NCI-H526 (cell line): ENCODE measurements at places on chromosomes 16 and 17.
A peak's percentile ranks its signal among the peaks of the same experiment; 100 is the strongest.

DNA sequence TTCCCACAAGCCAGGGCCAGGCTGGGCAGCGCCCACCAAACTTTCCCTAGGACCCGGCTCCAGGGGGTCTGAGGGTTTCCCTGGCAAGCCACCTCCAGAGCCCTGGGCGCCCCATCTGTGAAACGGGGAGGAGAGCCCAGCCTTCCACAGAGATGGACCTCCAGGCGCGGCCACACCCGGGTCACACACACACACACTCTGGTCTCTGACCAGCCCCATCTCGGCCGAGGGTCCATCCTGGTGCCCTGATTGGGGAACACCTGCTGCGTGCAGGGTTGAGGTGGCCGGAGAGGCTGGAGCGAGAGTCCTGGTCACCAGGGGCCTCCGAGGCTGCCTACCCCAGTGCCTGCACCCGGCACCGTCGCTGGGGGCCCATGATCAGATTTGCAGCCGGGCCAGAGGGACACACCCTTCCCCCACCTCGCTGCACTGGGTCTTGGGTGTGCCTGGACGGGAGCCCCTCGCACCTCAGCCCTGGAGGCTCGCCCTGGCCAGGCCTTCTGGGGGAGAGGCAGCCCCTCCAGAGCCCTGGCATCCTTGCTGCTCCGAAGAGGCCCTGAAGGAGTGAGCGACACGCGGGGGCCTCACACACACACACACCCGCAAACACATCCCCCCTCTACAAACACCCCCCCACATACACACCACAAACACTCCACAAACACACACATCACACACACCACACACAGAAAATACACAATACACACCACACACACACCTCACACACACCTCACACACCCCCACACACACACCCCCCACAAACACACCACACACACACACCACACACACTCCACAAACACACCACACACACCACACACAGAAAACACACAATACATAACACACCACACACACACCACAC, 29.7 kb downstream of the SLC25A10 start:
- DNase-seq: no peak

- no peak for DNase-seq
Measured at GRCh38 chr16:11783319-11784037, 13.6 kb downstream of the ZC3H7A start.

DNA sequence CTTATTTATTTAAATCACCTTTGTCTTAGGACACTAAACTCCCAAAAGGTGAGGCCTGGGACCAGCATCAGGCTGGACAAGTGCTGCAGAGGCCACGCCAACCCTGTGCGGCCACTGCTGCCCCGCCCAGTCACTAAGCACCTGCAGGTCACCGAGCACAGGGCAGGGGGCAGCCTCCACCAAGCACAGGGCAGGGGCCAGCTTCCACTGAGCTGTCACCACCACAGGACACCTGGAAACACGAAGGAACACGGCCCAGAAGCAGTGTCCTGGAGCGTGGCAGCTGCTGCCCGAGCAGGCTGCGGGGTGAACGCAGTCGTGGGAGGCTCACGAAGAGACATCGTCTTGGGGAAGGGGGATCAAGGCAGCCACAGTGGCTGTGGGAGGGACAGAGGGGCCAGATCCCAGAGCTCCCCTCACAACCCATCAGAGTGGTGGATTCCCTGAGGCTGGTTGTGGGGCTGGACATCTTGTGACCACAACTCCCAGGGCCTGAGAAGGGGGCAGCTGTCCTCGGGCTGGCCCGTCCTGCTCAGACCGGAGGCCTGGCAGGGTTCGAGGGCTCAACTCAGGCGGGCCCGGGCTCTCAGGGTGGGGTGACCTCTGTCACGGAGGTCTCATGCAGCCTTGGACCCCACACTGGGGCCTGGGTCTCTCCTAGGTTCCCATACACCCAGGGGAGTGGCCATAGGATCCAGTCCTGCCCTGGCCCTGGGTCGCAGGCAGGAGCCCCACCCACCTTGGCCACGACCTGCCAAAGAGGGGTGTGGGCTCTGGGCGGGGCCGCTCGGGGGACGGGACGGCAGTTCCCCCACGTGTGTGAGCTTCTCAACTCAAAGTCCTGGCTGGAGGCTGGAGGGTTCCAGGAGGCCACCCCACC, 18.7 kb downstream of the RAB40B start:
- DNase-seq: no peak

GRCh38 chr17:63966646-63967264, 6.0 kb downstream of the SCN4A start:
- DNase-seq: no peak

DNA sequence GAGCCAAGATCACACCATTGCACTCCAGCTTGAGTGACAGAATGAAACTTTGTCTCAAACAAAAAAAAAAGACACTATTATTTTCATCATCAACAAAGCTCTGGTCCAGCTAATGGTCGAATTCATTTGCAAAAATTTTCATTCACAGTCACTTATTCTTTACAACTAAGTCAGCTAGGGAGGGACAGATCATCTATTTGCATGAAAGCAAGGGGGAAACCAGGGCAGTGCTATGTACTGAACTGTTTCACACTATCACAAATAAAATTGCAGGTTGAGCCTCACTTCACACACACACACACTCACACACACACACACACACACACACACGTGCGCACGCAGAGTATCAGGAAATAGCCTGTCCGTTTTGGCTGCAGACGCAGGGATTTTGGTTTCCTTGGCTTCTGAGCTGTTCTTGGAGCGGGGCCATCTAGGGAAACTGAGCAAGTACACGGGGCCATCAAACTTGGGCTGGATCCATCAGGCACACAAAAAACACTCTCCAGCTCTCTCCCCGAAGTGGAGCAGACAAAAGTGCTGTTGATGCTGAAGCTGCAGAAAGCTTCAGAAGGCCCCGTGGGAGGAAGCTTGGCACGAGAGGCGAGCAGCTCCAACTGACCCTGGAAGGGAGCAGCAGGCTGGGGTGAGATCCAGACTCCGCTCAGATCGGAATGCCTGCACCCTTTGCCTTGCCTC, 44.3 kb upstream of the HELZ start:
- no peak for DNase-seq

DNA sequence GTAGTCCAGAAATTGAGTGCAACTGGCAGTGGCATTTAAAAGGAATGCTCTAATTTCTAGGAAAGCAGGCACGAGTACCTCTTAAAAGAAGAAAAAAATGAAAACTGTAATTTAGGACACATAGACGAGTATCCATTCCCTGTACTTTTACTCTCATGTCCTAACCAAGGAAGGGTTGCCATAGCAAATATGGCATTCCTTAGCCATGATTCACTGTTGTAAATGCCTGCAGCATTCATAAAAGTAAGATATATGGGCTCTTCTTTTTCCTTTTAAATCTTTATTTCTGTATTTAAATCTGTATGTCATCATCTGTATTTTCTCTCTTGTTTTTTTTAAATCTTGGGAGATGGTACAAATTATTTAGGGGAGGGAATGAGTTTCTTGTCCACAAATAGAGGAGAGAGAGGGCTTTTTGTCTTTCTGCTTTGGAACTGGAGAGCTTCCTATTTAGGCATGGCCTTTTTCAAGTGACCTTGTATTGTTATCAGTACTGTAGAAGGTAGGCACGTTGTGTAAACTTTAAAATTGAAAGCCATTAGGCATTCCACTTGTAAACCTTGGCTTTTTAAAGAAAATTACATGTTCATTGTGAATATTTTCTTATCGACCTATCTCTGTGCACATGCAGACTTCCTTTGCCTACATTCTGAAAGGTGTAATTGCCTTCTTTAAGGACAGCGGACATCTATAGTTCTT, 50.0 kb downstream of the TENT4B start:
- DNase-seq: no peak

GRCh38 chr16:65120461-65120830, 1.4 kb downstream of the CDH11 start:
- no peak for DNase-seq

DNA sequence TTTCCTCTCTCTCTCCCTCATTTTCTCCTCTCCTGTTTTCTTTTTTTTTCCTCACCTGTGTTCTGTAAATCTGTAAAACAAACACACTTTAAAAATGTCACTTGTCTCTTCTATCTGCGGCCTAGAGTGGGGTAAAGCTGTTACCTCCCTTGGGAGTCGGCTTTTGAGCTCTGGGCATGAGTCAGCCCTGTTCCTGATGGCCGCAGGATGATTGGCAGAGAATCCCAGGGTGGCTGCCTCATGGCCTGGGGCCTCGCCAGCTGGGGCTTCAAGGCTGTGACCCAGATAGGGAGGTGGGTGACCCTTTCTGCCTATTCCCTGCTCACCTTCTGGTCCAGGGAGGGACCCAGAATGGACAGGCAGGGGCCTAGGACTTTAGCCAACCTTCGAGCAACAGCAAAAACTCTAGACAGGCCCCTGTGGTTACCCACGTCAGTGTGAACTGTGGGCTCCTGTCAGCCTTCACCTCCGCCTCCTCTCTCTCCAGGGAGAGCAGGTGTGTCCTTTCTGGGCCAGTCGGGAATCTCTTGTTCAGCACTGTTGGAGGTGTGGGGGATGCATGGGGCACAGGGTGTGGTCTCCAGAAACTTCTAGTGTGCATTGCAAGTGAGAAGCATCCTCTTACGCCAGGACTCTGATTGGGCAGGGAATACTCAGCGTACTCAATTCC, 87.4 kb downstream of the RAP1GAP2 start:
- peak; percentile 41 for DNase-seq

DNA sequence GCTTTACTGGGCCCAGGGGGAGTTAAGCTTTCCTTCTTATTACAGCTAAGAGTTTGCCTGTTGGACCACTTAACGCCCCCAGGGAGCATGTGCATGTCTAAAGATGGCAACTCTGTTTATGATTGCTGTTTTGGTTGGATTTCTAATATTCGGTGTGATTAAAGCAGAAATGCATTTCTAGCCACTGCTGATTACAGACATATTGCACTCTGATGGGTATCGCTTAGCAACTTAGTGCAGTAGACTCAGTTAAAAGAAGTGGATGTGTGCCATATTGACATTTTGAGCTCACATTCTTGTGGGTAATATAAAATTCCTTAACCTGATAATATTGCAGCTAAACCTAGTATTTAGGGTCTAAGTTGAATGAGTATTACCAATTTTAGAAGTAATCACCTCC, 4.2 kb downstream of the NF1 start:
- no peak for DNase-seq

DNA sequence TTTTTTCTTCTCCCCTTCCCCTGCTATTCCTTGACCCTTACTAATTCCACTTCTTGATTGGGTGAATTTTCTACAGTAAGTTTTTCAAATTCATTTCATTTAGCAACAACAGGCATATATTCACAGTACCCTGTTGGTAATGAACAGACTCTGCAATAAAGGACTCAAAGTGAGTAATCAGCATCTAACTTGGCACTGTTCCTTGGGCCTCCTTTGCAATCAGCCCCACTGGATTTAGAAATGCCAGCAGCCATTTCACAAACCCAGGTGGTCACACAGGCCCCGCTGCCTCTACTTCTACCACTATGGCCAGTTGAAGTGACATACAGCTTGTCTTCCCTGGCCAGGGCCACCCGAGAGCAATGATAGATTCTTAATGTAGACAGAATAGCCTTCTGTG, 113.8 kb downstream of the CYB561 start:
- no peak for DNase-seq

DNA sequence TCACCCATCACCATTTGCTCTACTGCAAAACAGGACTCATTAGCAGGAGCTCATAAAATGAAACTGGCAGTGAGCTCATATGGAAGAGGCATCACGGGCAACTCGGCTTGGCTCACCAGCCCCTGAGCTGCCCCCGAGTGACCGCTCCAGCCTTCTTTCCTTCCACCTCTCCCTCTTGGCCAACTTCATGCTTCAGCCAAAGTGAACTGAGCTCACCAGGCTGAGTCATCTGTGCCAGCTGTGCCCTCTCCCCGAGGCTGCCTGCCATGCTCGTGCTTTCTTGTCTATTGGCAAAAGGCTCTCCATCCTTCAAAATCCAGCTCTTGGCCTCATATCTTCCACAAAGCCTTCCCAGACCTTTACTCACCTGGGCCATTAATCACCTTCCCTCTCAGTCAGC, 391.4 kb downstream of the WWOX start:
- DNase-seq: no peak

GRCh38 chr16:79188115-79188738, 412.3 kb downstream of the MAF start:
- DNase-seq: no peak

- peak; percentile 38 for DNase-seq
Measured at GRCh38 chr16:85612191-85612800, 826 bp upstream of the GSE1 start.

GRCh38 chr16:8376858-8377257, 213.5 kb downstream of the TMEM114 start:
- no peak for DNase-seq

DNA sequence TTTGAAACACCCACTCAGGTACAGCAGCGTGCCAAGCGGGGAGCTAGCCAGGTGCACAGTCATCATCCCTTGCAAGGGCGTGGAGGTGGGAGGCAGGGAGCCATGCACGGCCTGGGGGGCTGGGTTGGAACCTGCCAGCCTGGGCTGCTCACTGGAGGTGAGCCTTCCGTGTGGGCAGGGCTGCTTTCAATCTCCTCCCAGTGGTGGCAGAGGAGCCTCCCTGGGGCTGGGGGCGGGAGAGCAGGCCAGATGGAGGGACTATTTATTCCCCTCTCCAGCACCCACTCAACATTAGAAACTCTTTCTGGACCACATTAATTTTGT, 90.3 kb downstream of the KATNIP start:
- no peak for DNase-seq

DNA sequence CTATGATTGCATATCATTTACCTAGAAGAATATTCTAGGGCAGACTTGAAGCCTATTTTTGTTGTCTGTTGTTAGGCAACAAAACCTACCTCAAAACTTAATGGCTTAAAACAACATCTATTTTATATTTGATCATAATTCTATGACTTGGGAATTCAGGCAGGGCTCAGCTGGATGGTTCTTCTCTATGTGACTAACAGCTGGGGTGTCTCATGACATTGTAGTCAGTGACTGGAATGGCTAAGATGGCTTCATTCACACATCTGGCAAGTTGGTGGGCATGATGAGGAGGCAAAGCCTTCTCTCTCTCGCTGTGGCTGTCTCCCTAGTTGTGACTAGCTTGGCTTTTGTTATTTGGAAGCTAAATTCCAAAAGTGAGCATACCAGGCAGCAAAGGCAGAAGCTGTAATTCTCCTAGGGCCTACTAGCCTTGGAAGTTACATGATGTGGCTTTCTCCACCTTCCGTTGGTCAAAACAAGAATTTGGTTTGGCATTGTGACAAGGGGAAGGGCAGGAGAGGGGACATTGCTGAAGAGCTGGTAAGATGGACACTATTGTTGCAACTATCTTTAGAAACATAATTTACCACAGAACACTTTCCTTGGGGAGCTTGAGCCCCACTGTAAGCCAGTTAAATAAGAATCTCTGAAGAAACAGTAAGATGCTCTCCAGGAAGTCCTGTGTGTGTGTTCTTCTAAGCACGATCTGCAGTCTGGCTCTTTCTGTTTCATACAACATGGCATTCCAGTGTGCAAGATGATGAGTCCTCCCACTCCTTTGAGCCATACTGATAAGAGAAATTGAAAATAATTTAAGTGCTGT, 39.4 kb downstream of the ZNRF1 start:
- DNase-seq: no peak

- no peak for DNase-seq
Measured at GRCh38 chr16:54903047-54903446, 27.6 kb upstream of the IRX5 start.

- no peak for DNase-seq
Measured at GRCh38 chr17:49388290-49388640, 26.2 kb upstream of the ZNF652 start.

- no peak for DNase-seq
Measured at GRCh38 chr16:4690946-4691665, 2.3 kb upstream of the NUDT16L1 start.

- no peak for DNase-seq
Measured at GRCh38 chr17:79125503-79125902, 50.9 kb downstream of the ENGASE start.

GRCh38 chr16:62717026-62717425, 680.8 kb upstream of the CDH8 start:
- DNase-seq: no peak

- DNase-seq: no peak
Measured at GRCh38 chr16:70788668-70789594, 12.0 kb downstream of the VAC14 start.
